MCF 10A (cell line): ENCODE measurements at places on chromosomes 1 and 21. TPM values are rescaled to one million over a fixed set of nuclear protein-coding genes. Genes with fewer than 3 reads are reported as not detected.

- H3K4me1 ChIP-seq: no peaks in the 10 kb centered on the region
- DNase-seq: no peak
- H3K27ac ChIP-seq: no peak overlapping the region
Observed at GRCh38 chr1:66788231-66788939, 12.7 kb downstream of the INSL5 start.

GRCh38 chr1:147167365-147167764 is 4.9 kb downstream of the PRKAB2 start:
- H3K4me3 ChIP-seq: peak overlapping the region; percentile 63
- peaks cover 42% of the 10 kb centered on the region for H3K4me1 ChIP-seq
- H3K27ac ChIP-seq: peak overlapping the region; percentile 98
- no peaks in the 10 kb centered on the region for H3K27me3 ChIP-seq
- H3K36me3 ChIP-seq: peaks cover 62% of the 10 kb centered on the region
- DNase-seq: peak; percentile 93

DIO1 gene
- not detected in 2 replicates for total RNA-seq

DNA sequence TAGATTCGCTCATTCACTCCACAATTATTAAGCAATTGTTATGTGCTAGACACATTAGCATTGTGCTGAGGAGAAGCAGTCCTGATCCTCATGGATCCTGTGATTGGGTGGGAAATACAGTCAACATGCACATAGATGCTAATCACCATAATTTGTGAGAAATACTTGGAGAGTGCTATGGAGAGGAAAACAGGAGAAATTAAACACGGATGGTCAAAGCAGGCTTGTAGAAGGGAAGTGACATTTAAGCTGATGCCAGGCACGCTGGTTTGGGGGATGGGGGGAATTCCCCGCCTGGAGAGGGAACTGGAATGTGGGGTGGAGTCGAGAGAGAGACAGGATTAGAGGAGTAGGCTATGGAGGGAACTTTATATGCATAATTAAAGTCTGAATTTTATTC is 52.2 kb upstream of the L1TD1 start:
- no peak overlapping the region for H3K27ac ChIP-seq
- no peak for DNase-seq
- no peaks in the 10 kb centered on the region for H3K27me3 ChIP-seq
- no peak overlapping the region for H3K4me3 ChIP-seq

- no peaks in the 10 kb centered on the region for H3K36me3 ChIP-seq
- no peak overlapping the region for H3K27ac ChIP-seq
- H3K4me1 ChIP-seq: no peaks in the 10 kb centered on the region
- no peak overlapping the region for H3K4me3 ChIP-seq
- no peak for DNase-seq
Observed at GRCh38 chr1:106173101-106173500, 883.4 kb upstream of the PRMT6 start.

DNA sequence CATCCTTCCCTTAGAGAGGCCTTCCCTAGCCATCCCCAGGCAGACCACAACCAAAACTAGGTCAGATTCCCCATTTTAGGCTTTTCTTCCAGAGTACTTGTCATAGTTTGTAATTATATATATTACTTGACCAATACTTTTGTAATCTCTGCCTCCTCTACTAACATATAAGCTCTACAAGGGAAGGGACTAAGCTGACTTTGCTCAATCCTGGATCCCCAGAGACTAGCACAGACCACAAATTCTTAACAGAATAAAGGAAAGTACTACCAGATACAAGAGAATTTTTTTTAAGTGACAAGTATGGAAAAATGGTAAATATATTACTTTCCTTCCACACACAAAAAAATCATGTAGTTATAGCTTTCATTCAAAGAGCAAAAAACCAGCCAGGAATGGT is 2.0 kb downstream of the ZMYM6 start:
- peaks cover 33% of the 10 kb centered on the region for H3K36me3 ChIP-seq
- no peak for DNase-seq
- peak overlapping the region; percentile 97 for H3K27ac ChIP-seq
- peak overlapping the region; percentile 90 for H3K4me3 ChIP-seq
